ENCODE measurements at places on chromosomes 1 and 21.

- no peak for DNase-seq
Observed at GRCh38 chr1:176056312-176056711, 150.8 kb downstream of the COP1 start.

DNA sequence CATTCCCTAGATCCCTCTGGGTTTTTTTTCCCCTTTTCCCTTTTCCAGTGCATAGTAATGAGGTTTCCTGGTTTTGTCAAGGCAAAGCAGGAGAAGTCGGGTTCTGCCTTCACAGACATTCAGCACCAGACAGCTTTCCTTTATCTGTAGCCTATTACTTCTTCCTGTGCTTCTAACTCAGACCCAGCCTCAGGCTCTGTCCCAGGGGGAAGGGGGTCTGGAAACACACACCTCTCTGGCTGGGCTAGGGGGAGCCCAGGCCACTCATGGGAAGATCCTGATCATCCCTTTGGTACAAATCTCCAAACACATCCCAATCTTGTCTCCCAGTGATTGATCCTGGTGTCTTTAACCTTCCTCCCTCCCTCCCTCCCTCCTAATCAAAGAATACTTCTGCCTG lies 656.4 kb downstream of the LMO4 start:
- DNase-seq, result no peak

GRCh38 chr1:205172729-205173366 lies 38.7 kb downstream of the DSTYK start:
- DNase-seq, result no peak

DNA sequence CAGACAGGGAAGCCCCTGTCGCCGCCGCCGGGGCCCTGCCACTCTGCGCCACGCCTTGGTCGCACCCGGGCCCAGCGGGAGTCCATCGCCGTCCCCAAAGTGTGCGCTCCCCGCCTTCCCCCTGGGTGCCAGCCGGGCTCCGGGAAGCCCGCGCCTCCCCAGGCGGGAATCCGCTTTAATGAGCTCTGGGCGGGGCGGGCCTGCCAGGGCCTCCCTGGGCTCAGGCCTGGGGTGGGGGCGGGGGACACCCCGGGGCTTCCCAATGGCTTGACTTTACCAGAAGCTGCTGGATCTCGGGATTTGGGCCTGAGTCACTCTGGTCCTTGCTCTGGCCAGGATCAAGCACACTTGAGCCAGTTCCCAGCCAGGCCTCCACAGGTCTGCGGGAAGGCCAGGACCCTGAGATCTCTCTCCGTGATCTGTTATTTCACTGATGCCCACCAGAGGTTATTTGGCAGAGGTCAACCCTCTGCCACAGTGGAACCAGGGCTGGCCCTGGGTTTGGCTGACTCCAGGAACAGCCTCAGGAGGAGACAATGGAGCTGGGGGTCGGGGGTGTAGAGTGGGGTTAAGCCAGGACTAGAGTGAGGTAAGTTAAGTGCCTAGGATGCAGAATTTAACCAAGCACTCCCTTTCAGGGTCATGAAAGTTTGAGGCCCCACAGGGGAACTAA lies 178.4 kb upstream of the EDN2 start:
- peak; percentile 72 for DNase-seq

- DNase-seq, result no peak
Observed at GRCh38 chr1:21865609-21865942, 53.5 kb downstream of the LDLRAD2 start.

DNA sequence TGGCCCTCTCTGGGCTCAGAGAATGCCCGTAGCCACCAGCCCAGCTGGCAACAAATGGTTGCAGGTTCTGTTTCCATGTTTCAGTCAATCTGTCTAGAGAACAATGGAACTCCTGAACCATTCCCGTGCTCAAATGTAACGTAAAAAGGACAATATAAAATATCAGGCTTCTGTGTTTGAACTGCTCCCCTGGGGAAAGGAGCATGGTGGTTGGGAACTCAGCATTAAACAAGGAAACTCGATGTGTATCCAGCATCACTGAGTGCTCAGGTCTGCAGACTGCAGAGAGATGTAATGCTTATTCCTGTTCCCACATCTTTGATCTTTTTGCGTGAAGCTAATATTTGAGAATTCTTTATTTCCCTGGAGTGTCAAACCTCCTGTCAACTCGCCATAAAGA lies 326.5 kb downstream of the KIF26B start:
- no peak for DNase-seq

DNA sequence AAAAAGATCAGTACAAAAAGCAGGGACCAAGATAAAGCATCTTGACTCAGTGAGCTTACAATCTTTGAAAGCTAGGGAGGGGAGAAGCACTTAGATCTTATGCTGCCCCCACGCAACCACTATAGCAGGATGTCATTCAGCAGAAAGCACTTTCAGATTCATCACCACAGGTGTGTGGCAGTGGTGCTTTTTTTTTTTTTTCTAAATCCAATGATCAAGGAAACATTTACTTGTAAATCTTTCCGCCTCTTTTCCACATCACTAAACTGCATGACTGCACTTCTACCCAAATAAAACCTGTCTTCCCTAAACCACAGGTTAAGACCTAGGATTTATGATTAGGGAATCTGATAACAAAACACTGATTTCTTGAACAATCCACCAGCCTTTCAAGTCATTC lies 154.8 kb downstream of the SLC45A1 start:
- no peak for DNase-seq

DNA sequence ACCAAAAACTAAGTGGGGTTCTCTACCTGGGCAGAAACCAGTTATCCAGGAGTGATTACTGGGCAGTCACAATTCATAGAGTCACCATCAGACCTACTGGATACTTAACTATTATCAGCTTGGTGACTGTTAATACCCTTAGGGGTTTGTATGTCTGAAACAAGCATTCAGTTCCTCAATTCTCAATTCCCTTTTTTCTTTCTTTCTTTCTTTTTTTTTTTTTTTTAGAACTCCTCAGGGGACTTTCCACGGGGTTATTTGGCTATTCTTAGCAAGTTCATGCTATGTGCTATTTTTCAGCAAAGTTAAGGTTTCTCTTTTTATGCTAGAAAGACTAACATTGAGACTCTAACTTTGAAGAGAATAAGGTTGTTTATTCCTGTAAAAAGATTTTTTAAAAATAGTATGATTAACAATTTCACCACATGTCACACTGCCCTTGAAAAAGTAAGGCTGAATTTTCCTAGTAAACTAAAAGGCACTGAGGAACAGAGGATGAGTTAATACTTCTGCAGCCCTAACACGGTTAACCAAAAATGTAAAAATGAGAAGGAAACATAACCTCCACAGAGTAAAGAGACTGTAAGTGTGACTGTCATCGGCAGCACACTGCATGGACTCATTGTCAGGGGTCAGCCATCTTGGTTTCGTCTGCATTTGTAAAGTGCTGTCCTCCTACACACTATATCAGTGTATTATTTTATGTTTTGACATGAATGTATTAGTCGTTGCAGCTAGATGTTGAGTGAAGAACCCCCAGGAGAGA lies 310.2 kb downstream of the NTNG1 start:
- no peak for DNase-seq

DNA sequence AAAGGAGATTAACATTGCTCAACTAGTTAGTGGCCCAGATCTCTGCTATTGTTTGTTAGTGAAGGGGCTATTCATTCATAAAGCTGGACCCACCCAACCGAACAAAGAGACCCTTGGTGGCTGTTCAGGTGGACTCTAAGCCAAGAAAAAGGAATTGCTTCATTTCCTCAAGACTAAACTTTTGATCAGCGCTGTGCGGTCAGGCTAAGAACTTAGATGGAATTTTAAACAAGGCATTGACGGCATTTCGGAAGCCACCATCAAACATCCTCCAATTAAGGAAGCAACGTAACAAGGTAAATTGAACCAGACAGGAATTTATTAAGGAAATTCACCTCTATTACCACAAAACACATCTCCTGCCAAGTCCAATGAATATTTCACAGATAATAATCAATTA lies 19.9 kb upstream of the SHCBP1L start:
- DNase-seq, result no peak

GRCh38 chr1:168469690-168470089 lies 74.1 kb downstream of the XCL2 start:
- DNase-seq, result peak; percentile 73

DNA sequence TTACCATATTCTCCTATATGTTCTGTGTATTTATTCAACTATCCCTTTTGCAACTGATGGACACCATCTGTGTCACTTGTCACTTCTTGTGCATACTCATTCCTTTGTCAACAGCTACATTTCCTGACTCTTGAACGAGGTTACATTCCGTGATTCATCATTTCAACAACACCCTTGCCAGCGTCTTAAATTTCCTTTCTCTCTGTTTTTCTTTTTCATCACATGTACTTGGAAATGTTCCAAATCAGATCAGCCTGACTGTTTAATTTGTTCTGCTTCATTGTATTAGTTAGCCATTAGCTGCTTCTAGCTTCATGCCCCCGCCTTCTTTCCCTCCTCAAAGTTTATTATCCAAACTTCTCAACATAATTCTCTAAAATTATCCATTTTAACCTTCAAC lies 173.0 kb downstream of the ADGRL4 start:
- peak; percentile 93 for DNase-seq

DNA sequence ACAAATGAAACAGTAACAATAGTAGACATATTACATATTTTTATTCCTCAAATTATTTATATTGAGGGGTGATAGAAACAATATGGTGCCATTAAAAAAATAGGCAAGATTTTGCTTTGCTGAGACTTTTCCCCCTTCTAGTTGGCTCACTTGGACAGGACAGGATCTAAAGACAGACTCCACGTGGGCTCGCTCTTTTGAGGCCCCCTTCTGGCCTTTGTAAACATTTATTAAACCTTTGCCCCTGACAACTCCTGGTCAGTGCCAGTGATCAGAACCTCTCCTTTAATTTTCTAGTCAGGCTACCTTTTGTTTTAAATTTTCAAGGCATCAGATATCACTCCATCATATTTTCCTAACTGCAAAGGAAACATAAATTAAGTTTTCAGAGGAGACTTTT lies 49.7 kb upstream of the IFI44L start:
- no peak for DNase-seq

DNA sequence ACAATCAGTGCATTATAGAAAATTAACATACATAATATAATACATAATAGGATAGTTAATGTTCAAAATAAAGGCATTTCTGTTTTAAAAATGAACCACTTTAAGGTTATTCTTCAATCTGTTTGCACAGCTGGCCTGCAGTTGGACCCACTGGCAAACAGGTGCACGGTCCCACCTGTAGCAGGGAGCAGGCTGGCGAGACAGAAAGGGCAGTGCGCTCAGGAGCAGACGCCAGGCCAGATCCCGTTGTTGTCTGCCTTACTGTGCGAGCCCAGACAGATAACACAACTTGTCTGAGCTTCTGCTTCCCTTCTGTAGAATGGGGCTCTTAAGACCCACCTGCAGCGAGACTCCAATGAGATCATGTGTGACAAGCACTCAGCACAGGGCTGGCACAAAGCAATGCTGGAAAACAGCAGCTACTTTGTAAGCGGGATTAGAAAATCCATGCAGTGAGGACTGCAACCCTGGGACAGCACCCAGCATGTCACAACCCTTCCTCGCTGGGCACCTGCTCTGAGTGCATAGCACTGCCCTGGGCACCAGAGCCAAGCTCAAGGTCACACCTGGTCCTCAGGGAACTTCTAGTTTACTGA lies 33.5 kb downstream of the VPS26C start:
- peak; percentile 88 for DNase-seq

- no peak for DNase-seq
Observed at GRCh38 chr1:245378311-245378722, 223.5 kb downstream of the KIF26B start.

- no peak for DNase-seq
Observed at GRCh38 chr21:32320726-32321125, 22.1 kb downstream of the MRAP start.

DNA sequence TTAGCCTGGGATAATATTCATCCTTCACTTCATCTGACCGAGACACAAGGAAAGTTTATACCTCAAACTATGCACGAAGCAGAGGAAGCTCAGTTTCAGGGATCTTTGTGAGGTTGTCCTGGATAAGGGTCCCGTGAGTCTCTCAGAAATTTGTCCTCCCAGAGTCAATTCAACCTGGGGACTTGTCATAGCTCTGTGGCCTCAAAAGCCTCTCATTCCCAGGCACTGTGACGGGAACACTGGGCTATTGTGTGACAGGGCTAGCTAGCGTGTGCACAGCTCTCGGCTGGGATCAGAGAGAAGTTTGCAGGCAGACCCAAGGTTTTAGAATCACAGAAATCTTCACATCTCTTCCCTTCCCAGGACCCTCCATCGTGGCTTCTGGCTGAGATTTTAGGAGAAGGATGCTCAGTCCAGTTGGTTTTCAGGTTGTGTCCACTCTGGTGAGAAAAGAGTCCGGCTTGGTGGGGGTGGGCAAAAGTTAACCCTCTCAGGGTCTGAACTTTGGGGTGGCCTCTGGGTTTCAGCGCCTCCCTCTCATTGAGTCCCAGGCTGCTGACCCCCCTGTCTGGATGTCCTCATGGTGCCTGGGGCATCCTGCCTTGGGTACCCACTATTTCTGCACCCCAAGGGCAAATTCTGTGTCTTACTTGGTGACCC lies 20.4 kb upstream of the LBR start:
- DNase-seq, result no peak

DNA sequence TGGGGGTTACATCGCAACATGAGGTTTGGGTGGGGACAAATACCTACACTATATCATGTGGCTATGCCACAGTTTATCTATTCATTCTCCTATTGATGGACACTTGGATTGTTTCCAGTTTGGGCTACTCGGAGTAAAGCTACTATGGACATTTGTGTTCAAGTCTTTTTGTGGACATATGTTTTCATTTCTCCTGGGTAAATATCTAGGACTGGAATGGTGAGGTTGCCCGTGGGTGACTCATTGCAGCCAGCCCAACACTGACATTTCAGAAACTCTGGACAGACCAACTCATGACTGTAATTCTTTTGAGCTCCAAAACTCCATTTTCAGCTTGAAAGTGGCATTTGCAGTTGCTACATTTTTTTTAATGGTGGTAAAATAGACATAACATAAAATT lies 82.7 kb downstream of the KAZN start:
- DNase-seq, result no peak

GRCh38 chr1:96492236-96492635 lies 229.3 kb upstream of the PTBP2 start:
- no peak for DNase-seq

GRCh38 chr1:109930252-109930993 lies 19.8 kb downstream of the CSF1 start:
- DNase-seq, result peak; percentile 35

- peak; percentile 32 for DNase-seq
Observed at GRCh38 chr1:39116860-39117728, 87.4 kb upstream of the MACF1 start.

- DNase-seq, result peak; percentile 23
Observed at GRCh38 chr1:67818725-67819301, 14.5 kb downstream of the GNG12 start.

DNA sequence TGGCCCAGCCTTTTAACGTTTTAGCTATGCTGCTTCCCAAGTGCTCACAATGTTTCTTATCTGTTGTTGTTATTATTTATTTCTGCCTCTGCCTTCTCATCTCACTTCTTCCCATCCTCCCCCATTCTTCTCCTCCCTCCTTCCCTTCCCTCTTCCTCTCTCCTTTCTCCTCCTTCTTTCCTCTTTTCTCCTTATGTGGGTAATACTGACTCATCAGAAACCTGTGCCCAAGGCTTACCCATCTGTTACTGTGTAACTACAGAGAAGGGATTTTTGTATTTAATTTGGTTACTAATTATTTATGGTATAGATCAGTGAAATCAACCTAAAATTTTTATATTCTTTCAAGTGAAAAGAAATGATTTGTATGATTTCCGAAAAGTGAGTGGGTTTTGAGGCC lies 120.3 kb downstream of the KCNK2 start:
- no peak for DNase-seq
